ENCODE measurements at places on chromosomes 7 and 10. TPM values are rescaled to one million over a fixed set of nuclear protein-coding genes. Genes with fewer than 3 reads are reported as not detected.

Gene TSPAN33
- total RNA-seq: 117 TPM

Gene MTG1
- 90.0 TPM for total RNA-seq

Gene TAC1
- not detected for total RNA-seq

Gene HABP2
- 0.10 TPM for total RNA-seq

Gene ICA1
- total RNA-seq: not detected

Gene SPACDR
- 3.7 TPM for total RNA-seq

Gene ANAPC16
- 128 TPM for total RNA-seq

Gene TRPV5
- not detected for total RNA-seq

All from B cell (primary cell).